ENCODE measurements at places on chromosomes 2 and 18.

GRCh38 chr2:60549238-60549927, 4.1 kb downstream of the BCL11A start:
- DNase-seq = peak; percentile 36

- no peak for DNase-seq
Observed at GRCh38 chr2:195686564-195686963, 29.5 kb downstream of the SLC39A10 start.

- no peak for DNase-seq
Observed at GRCh38 chr2:202604699-202605098, 30.1 kb upstream of the FAM117B start.

DNA sequence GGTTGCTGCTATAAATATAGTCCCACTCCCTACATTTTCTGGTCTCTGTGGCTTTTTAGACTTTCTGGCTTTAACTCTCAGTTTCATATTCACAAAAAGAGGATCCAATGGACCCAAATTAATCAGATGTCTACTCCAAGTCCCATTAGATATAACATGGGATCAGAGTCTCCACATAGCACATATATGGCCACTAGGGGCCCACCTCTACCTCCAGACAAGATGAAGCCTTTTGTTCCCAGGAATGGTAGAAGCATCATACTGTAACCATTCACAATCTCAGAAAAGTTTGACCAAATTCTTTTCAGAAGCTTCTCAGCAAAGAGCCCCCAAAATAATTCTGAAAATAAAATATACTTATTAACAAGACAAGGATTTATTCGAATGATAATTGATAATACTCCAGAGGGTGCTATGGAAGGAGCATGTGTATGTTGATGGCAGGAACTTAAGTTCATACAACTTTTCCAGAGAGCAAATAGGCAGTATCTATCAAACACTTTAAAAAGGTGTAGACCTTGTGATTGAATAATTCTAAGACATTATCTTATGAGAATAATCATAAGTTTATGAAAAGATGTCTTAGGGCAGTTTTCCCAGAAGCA, 382.3 kb upstream of the CRIM1 start:
- DNase-seq = peak; percentile 31

- DNase-seq = no peak
Observed at GRCh38 chr2:128310761-128311160, 7.9 kb downstream of the HS6ST1 start.

GRCh38 chr2:36322108-36322507, 33.5 kb upstream of the CRIM1 start:
- peak; percentile 35 for DNase-seq

DNA sequence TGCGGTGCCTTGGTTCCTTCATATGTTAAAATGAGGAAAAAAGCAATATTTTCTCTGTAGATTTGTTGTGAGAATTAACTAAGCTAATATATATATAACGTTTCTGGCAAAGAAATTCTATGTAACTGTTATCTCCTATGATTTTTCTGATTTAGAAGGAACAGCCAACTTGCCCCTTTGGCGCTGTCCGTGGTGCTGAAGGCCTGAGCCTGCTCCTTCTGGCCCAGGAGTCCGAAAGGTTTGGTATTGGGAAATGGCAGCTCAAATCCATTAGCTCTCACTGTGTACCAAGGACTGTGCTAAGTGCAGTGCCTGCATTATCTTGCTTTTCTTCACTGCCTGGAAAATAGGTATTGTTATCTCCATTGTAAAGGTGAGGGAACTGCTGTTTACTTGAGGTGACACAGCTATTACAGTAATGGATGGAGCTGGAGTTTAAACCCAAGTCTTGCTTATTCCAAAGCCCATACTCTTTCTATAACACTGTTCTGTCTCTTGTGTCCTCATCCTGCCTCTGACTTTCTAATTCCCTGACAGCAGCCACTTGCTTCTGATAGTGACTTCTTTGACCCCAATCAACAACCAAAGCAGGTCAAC, 52.2 kb downstream of the C1QL2 start:
- peak; percentile 37 for DNase-seq

DNA sequence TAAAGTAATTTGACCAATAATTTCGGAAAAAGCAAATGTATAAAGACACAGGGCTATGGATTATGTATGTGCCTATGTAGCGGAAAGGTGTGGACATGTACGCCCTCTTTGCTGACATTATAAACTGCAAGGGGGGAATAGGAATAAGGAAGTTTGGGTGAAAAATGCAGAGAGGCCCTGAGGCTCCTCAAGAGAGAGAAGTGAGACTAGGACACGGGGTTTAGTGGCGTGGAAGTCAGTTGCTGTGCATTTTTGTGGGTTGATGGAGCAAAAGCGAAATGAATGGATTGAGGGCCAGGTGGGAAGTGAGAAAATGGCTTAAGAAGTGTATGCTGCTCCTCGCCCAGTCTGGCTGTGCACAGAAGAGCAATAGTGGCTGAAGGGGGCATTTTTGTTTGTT, 96.2 kb upstream of the B3GNT7 start:
- DNase-seq = no peak

DNA sequence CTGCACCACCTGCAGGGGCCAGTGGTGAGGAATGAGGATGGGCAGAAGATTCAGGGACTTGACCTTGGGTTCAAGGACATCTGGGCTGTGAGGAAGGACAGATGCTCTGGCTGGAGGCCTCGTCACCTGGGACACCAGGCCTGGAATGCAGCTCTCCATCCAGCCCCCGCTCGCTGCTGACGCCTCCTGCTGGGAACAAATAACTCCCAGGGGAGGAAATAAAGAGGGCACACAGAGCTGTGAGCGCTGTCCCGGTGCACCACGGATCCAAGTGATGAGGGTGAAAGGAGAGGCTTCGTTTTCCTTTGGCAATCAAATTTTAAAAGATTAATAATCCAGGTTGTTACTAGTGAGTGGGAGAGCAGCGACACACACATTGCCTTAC, 368.0 kb upstream of the MYT1L start:
- no peak for DNase-seq

Measured in SW480 (cell line).